ENCODE measurements at places on chromosomes 5 and 9. TPM values are rescaled to one million over a fixed set of nuclear protein-coding genes. Genes with fewer than 3 reads are reported as not detected.

DNA sequence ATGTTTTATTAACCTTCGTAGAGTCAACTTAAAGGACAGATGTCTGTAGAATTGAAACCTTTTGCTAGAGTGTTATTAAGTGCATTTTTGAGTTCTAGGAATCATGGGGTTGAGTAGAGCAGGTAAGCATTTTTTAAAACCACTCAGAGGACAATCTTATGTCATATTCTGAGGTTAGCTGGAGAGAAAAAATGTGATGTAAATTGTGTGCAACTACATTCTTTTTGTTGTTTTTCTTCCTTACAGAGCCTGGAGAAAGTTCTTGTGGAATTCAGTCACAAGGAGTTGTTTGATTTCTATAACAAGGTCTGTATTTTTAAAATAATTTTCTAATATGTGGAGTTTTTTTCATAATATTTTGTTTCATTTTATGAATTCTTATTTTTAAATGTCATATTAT is 206.4 kb downstream of the COMMD10 start:
- DNase-seq, result no peak

GRCh38 chr9:35529161-35529823 is 39.4 kb downstream of the RUSC2 start:
- no peak for DNase-seq

- DNase-seq, result no peak
Observed at GRCh38 chr5:93346301-93346700, 234.7 kb downstream of the NR2F1-AS1 start.

GRCh38 chr9:119537138-119537537 is 167.9 kb upstream of the BRINP1 start:
- DNase-seq, result no peak

- DNase-seq, result no peak
Observed at GRCh38 chr9:95441081-95441480, 75.7 kb downstream of the PTCH1 start.

DNA sequence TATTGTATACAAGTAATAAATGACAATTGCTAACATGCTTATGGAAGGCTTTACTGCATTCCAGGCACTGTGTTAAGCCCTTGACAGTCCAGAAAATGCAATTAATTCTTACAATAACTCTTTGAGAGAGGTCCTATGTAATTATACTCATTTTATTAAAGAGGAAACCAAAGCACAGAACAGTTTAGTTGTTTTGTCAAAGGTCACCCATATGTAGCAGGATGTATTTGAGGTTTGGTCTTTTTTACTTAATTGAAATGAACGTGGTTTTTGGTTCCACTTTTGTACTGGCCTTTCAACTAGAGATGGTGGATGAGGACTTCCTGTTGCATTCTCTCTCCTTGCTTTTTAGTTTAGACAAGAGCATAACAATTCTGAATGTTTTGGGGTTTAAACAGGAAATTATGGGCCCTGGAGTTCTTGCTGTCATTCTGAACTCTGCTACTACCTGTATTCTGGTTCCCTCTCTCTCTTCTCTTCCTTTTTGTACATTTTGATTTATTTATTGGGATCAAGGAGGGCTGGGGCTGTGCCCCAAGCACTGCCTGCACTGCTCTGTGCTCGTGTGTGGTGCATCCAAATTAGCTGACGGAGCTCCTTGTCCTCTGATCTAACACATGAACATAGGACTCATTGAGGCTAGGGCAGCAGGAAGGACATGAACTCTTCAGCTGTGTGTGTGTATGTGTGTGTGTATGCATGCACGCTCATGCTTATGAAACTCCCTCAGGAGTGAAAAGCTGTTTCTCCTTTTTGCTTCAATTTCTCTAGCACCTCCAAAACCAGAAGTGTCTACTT is 47.4 kb downstream of the SLC28A3 start:
- DNase-seq, result no peak

- peak; percentile 26 for DNase-seq
Observed at GRCh38 chr9:16612627-16613026, 257.8 kb downstream of the BNC2 start.

- no peak for DNase-seq
Observed at GRCh38 chr9:20579524-20580314, 42.6 kb downstream of the MLLT3 start.

DNA sequence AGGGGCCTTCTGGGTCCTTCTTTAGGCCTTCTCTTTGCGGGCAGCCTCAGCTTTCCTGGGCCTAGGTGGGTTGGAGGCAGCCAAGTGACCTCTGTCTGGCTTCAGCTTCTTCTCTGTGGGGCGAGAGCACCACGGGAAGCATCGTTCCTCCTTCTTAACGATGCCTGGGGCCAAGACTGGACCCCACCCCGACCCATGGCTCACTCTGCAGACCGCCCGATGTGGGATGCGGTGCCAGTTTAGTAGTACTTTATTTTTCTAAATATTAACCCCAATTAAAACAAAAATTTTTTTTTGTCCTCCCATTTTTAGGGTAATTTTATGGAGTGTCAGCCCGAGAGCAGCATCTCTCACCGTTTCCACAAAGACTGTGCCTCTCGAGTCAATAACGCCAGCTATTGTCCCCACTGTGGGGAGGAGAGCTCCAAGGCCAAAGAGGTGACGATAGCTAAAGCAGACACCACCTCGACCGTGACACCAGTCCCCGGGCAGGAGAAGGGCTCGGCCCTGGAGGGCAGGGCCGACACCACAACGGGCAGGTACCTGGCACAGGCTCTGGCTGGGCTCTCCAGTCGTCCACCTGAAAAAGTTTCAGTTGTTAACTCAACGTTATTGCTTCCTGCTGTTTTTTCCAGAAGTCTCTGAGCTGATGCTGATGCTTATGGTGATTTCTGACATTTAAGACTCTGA is 101.1 kb upstream of the CACNA1B start:
- DNase-seq, result no peak

GRCh38 chr5:133967698-133968203 is 674 bp downstream of the C5orf15 start:
- DNase-seq, result peak; percentile 39

GRCh38 chr9:127927988-127928675 is 2.4 kb downstream of the PIP5KL1 start:
- DNase-seq, result no peak

GRCh38 chr9:134851020-134851419 is 29.6 kb upstream of the FCN2 start:
- DNase-seq, result no peak

DNA sequence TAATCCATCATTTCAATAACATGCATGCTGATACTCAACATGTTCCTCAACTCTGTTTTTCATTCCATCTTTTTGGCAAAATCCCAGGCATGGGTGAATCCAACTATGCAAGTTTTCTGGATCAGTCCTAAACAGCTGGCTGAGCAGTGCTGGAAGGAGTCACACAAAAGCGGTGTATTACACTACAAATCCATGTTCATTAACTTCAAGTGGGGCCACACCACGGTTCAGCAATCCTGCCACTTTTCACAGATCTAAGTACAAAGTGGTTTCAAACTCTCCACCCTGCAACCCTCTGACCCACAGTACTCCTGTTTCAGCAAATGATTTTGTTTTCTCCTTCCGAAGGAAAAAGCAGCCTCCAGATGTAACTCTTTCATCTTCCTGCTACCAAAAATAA is 222.5 kb downstream of the EPB41L4A start:
- no peak for DNase-seq

GRCh38 chr5:78717674-78718584 is 69.4 kb upstream of the LHFPL2 start:
- no peak for DNase-seq

- no peak for DNase-seq
Observed at GRCh38 chr5:173567548-173567947, 48.9 kb downstream of the BOD1 start.

- no peak for DNase-seq
Observed at GRCh38 chr5:175021321-175021720, 296.9 kb downstream of the MSX2 start.

GRCh38 chr9:127987103-127987614 is 6.4 kb upstream of the EEIG1 start:
- no peak for DNase-seq

- no peak for DNase-seq
Observed at GRCh38 chr5:91670563-91670962, 287.4 kb upstream of the ARRDC3 start.

GRCh38 chr9:121282277-121283079 is 14.5 kb downstream of the GSN start:
- no peak for DNase-seq

GRCh38 chr9:4116723-4117460 is 183.0 kb downstream of the GLIS3 start:
- DNase-seq, result no peak

DNA sequence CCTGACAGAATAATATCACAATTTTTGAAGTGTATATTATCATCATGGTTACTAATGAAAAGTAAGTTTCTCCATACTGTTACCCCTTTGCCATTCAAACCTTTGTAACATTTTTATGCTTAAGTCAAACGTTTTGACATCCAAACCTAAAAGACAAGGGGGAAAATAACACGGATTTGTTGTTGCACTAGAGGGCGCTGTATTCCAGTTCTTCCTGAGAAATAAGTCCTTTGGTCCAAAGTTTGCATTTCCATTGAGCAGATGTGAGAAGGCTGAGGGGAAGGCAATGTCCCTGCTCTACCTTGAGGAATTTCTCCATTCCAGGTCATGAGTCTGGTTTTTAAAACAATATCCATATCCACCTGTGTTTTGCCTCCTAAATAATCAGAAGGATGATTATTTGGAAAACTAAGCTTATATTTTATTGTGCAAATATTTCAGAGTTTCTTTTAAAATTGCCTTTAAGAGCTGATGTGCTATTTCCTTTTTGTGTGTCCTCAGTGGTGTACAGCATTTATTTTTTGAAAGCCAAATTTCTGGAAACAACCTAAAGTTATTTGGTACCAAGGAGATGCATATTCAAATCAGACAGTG is 9.7 kb downstream of the LECT2 start:
- DNase-seq, result peak; percentile 71

DNA sequence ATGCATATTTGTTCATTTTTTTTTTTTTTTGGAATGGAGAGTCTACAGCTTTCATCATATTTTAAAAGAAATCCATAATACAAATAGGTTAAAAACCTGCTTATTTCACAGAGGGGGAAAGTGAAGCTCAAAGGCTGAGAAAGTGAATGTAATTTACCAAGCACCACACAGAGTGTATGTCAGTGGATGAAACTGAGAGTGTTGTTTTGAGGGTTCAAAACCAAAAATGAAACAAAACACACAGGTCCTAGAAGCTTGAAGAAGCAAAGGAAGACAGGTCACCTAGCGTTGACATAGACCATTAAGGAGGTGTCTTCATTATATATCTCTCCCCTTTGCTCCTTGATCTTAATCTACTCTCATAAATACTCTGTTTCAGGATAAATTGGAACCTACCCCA is 7.5 kb downstream of the NMUR2 start:
- DNase-seq, result no peak

GRCh38 chr9:113738496-113738892 is 137.6 kb upstream of the ZNF618 start:
- DNase-seq, result no peak

DNA sequence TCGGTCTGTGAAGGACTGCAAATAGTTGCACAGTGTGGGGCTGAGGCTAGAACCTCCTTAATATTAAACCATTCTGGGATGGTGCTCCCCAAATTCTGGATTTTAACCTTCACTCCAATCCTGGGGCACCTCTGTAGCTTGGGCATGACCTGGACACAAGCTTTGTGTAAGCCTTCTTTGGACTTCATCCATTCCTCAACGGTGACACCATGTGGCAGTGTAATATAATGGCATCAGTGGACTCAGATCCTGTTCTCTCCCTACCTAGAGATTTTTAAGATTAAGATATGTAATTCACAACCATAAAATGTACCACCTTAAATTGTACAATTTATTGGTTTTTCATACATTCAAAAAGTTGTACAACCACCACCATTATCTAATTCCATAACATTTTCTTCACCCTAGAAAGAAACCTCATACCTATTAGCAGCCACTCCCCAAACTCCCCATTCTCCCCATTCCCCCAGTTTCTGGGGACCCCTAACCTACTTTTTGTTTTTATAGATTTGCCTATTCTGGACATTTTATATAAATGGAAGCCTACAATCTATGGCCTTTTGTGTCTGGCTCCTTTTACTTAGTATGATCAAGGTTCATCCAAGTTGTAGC is 4.8 kb upstream of the PLGRKT start:
- peak; percentile 67 for DNase-seq

GRCh38 chr9:116380496-116380995 is 227.0 kb downstream of the PAPPA start:
- DNase-seq, result no peak

- DNase-seq, result no peak
Observed at GRCh38 chr9:129570450-129571297, 50.2 kb downstream of the C9orf50 start.

DNA sequence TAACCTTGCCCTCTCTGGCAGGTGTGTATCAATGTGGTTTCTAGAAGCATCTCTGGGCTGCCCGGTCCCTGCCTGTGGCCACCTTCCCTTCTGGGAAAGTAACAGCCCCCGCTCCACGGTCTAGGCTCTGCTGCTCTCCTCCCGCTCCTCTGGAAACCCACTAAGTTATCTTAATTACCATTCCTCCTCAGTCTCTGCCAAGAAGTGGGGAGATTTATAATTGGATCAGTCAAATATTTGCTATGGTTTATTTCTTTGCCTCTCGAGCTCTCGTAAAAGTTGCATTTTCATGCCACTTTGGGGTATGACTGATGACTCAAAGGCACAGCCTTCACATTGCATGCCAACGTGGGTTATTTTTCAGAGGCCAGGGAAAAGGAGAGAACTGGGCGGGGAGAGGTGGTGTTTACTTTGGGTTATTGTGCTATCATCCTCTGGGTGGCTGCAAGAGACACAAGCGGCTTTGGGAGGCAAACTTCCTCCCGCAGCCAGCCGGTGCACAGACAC is 205.3 kb upstream of the WWC1 start:
- no peak for DNase-seq

GRCh38 chr5:132310141-132310834 is 16.1 kb downstream of the SLC22A4 start:
- peak; percentile 18 for DNase-seq

DNA sequence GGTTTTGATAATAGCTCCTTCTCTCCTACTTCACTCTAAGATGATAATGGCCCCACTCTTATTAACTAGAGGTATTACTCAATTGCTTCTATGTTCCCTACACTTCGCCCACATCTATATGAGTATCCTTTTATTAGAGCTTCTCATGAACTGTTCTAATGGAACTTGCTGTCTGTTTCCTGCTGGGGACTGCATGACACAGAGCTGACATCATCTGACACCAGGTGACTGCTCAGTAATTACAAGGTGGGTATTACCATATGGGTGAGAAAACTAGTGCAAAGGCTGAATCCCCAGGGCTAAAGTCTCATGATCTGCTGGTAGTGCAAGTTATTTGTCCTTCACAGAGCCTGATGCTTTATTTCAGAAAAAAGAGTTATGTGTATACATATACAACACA is 146.2 kb upstream of the PLCXD3 start:
- DNase-seq, result no peak

GRCh38 chr9:13033959-13034693 is 245.4 kb downstream of the MPDZ start:
- peak; percentile 75 for DNase-seq

GRCh38 chr5:1876660-1877064 is 6.1 kb downstream of the IRX4 start:
- DNase-seq, result no peak

- peak; percentile 32 for DNase-seq
Observed at GRCh38 chr5:115069087-115069968, 100.4 kb downstream of the TRIM36 start.

Gene INPP5E
- total RNA-seq, result 22.9 TPM

Gene GLRX
- total RNA-seq, result 13.3 TPM

Gene FRRS1L
- not detected for total RNA-seq

Gene FOXD4L3
- not detected for total RNA-seq

Gene BARHL1
- not detected for total RNA-seq

Gene C6
- not detected for total RNA-seq

Gene FREM1
- 0.29 TPM for total RNA-seq

Gene N4BP3
- total RNA-seq, result 38.2 TPM

Gene SPACA9
- 4.7 TPM for total RNA-seq

Gene RMRP
- 22,385 TPM for total RNA-seq

Gene AGPAT2
- 43.0 TPM for total RNA-seq

Gene CORO2A
- 0.30 TPM for total RNA-seq

Gene MCIDAS
- not detected for total RNA-seq

Gene G3BP1
- total RNA-seq, result 262 TPM

Measured in endothelial cell of umbilical vein (primary cell).